ENCODE measurements at places on chromosomes 7 and 10.

- no peak for DNase-seq
Observed at GRCh38 chr7:20260223-20260622, 43.0 kb upstream of the MACC1 start.

- peak; percentile 98 for DNase-seq
Observed at GRCh38 chr10:77582710-77583115, 54.9 kb downstream of the KCNMA1 start.

- peak; percentile 84 for DNase-seq
Observed at GRCh38 chr7:32658034-32658433, 162.7 kb downstream of the AVL9 start.

- DNase-seq: peak; percentile 39
Observed at GRCh38 chr10:128178302-128178958, 52.2 kb upstream of the MKI67 start.

GRCh38 chr7:28311670-28312069 is 100.6 kb upstream of the CREB5 start:
- no peak for DNase-seq

GRCh38 chr7:43785420-43785819 is 26.9 kb downstream of the BLVRA start:
- DNase-seq: peak; percentile 86

GRCh38 chr7:12217311-12217710 is 6.2 kb downstream of the TMEM106B start:
- DNase-seq: no peak

DNA sequence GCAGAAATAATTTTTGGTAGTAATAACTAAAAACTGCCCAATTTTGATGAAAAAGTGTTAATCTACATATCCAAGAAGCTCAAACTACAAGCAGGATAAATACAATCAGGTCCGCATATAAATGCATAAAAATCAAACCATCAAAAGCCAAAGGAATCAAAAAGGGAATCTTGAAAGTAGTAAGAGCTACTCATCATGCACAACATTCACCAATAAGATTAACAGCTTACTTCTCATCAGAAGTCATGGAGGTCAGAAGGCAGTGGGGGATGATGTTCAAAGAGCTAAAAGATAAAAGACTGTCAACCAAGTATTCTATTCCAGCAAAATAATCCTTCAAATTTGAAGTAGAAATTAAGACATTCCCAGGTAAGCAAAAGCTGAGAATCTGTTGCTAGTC is 76.4 kb downstream of the CRPPA start:
- DNase-seq: no peak

GRCh38 chr10:52870562-52870961 is 98.0 kb upstream of the MBL2 start:
- DNase-seq: no peak

GRCh38 chr7:27548304-27548703 is 114.4 kb downstream of the HIBADH start:
- DNase-seq: no peak

- no peak for DNase-seq
Observed at GRCh38 chr10:2798336-2799022, 268.9 kb upstream of the PFKP start.

GRCh38 chr7:52781250-52781649 is 254.2 kb upstream of the POM121L12 start:
- DNase-seq: no peak

DNA sequence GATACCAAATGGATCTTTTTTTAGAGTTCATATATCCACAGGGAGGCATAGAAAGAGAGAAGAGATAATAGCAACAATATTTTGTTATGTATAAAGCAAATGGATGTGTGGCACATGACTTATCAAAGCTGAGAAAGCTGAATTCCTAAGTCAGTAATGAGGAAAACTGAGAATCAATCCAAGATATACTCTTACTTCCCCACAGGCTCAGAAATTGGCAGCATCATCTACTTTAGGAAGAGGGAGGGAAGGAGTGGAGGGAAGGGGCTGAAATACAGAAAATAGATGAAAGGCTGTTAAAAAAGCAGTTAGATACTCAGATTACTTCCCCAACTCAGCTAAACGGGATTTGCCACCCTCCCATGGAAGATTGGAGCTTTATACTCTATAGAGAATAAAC is 63.5 kb downstream of the SRI start:
- no peak for DNase-seq

DNA sequence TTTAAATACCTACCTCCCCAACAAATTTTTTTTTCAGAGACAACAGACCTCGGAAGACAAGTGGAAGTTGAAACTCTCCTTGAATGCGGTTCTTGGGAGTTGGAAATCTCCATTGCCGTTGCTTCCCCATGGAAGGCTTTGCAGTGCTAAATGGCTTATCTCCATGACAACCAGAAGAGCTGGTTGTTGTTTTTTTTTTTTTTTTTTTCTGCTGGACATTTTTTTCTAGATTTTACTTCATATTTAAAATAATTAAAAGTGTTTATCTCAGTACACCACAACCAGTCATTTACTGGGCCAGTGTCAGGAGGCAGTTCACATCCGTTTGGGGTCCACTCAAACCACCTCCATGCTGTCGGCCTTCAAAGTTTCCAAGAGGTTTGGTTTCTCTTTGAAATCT is 348.5 kb upstream of the PRKCQ start:
- DNase-seq: no peak

- no peak for DNase-seq
Observed at GRCh38 chr10:61211468-61211867, 241.7 kb downstream of the TMEM26 start.

DNA sequence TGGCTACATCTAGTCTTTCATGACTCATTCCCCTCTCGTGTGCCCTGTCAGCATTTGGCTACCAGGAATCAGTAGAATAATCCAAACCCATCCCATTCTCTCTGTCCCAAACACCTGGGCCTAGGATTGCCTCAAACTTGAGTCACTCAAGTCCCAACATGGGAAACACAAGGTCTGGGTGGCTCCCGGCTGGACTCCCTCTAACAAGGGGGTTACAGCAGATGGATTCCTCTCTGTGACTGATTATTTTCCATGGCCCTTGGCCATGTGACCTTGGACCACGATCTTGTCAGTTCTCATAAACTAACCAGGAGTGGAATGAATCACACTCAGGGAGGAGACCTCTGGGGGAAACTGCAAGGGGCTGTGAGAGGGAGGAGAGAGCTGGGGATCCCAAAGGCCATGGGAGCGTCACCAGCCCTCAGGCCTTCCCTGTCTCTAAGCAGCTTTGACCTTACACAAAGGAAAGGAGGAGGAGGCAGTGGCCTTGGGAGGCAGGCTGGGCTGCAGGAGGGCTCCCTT is 533.1 kb downstream of the KCNMA1 start:
- peak; percentile 81 for DNase-seq

- DNase-seq: no peak
Observed at GRCh38 chr10:23197416-23197861, 5.3 kb downstream of the PTF1A start.

- peak; percentile 17 for DNase-seq
Observed at GRCh38 chr7:131105294-131105798, 222.3 kb upstream of the MKLN1 start.
